ENCODE measurements at places on chromosomes 16 and 17. TPM values are rescaled to one million over a fixed set of nuclear protein-coding genes. Genes with fewer than 3 reads are reported as not detected.

Gene PRR35
- not detected for polyA plus RNA-seq

Gene SULT1A2
- not detected for polyA plus RNA-seq

Gene MYCBPAP
- polyA plus RNA-seq: 1.3 TPM

Gene ZNF500
- polyA plus RNA-seq: 17.8 TPM

Gene NETO2
- 2.5 TPM for polyA plus RNA-seq

Gene KCNH4
- not detected for polyA plus RNA-seq

Gene RTN4RL1
- 0.44 TPM for polyA plus RNA-seq

Data from IgD-negative memory B cell (primary cell).